Right renal cortex interstitium (tissue), 3 donors: ENCODE measurements at places on chromosomes 13 and 19.

- DNase-seq, result no peak
These were observed 284.5 kb downstream of the KCNRG start for GRCh38 chr13:50299546-50300249.

- DNase-seq, result no peak
These were observed 7.2 kb downstream of the KMT5C start for GRCh38 chr19:55346725-55347441.

DNA sequence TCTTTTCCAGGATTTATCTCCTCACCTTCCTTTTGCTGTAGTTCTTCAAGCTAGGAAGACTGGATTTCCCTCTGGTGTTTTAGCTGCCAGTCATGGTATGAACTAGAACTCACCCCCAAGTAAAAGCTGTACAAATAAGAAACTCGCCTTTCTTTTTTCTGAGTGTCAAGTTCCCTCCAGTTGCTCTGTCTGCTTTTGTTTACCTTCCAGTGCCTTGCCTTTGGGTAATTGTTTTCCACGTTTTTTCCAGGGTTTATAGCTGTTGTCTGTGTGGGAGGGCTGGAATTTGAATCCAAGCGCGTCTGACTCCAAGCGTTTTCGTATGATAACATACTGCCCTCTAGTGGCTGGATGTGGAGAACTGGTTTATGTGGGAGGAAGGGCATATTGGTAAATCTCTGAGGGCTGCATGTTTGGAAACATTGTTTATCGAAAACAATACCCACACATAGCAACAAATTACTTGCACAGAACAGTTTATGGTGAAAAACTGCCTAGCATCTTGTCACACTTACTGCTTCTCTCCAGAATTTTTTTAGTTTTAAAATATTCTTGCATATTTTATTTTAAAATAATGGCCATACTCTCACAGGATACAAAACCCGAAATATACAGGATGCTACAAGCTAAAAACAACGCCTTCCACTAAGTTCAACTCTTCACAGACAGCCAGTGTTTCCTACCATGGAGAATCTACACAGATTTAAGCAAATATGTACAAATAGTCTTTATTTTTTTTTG is 19.2 kb downstream of the RCN3 start:
- DNase-seq, result peak; percentile 93

- DNase-seq, result no peak
These were observed 2.8 kb upstream of the CDX2 start for GRCh38 chr13:27971776-27972477.

GRCh38 chr13:46041419-46041839 is 11.1 kb downstream of the ZC3H13 start:
- no peak for DNase-seq
